ENCODE measurements at places on chromosomes 4 and X.

DNA sequence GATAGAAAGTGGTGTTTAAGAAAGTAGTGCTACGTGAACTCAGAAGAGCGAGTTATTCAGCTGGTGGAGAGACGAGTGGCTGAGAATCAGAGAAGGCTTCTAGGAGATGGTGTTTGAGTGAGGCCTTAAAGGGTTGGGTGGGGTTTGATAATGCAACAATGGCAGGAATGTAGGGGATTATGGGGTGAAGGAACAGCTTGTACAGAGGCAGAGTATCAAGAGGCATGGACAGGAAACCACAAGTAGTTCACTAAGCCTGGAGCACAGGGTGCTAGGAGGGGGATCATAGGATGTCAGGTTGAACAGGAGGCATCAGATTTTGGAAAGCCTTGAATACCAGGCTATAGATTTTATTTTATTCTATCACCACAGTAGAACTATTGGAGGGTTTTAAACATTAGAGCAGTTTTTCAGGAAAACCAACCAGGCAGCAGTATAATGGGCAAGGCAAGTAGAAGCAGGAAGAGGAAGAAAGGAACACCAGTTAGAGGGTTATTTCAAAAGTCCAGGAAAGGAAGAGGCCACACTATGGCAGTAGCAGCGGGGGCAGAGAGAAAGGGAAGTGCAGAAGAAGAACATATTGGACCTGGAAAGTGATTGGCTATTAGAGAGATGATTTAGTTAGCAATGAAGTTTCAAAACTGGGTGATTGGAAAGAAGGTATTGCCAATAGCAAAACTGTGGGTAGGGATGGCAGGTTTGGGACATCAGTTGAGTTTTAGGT lies 99.2 kb downstream of the DOCK11 start:
- DNase-seq: no peak

GRCh38 chr4:110704748-110705439 lies 82.0 kb upstream of the PITX2 start:
- no peak for DNase-seq

GRCh38 chrX:39782276-39782675 lies 315.5 kb downstream of the BCOR start:
- DNase-seq: no peak

DNA sequence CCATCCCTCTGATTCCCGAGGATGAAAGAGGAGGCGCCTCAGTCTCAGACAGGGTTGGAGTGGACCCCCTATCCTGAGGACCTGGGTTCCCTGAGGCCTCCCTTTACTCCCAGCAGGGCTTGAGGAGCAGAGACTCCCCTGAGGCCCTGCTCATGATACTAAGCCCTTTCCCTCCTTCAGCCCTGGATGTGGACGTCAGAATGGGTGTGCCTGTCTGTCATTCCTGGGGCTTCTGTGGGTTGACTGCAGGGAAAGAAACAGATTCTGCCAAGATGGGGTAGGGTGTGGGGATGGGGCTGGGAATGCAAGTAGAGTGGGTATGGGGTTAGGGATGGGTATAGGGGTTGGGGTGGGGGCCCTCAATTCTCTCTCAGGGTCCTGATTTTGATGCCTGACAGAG lies 21.1 kb downstream of the MAGEA10 start:
- no peak for DNase-seq

DNA sequence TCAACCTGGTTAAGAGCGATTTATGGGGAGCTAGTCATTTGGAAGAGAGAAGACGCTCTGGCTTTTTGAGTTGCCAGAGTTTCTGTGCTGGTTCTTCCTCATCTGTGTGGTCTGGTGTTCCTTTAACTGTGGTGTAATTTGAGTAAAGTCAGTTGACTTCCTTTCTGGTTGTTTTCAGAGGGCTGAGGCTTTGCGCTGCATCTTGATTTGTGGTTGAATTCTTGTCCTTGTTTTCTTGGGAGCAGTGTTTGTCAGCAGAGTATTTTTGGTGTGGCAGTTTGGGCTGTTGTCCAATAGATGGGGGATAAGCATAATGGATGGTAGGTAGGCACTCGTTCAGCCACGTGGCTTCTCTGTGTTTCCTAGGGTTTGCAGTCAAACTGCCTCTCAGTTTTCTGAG lies 2143.2 kb upstream of the TENM3 start:
- no peak for DNase-seq

DNA sequence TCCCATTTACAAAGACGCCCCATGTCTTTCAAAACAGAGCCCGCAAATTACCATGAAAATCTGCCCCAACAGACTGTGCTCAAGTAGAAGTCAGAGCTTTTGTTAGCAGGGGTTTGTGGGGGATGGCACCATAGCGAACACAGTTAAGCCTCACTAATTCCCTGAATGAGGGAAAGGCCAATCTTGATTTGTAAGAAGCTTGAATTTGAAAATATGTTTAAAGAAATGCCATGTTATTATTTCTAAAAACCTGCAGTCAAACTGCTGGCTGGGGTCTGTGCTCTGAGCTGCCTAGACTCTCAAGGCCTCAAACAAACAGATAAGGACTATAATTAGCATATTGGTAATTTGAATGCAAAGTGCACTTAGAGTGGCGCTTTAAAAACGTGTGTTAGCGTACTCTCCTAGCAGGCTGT lies 9.4 kb upstream of the PAK3 start:
- DNase-seq: no peak

- DNase-seq: no peak
These were observed 49.9 kb downstream of the FAM114A1 start for GRCh38 chr4:38917481-38918025.

- DNase-seq: no peak
These were observed 79.8 kb downstream of the NYX start for GRCh38 chrX:41526925-41527324.

DNA sequence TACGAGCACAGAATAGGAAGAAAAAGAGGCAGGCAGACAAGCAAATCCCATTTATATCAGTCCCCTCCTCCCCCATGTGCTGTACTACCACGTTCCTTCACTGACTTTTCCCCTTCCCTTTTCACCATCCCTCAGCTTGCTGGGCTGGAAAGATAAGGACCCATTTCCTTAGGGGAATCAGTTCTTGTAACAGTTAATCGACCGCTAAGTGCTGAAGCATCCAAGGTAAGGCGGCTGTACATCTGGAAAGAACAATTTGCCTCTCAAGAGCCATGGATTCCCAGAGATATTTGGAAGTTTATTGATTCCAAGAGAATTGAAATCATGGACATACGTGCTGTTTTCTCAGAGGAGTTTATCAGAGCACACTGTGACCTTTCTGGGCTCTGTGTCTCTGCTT lies 1688.0 kb downstream of the STIM2 start:
- no peak for DNase-seq

DNA sequence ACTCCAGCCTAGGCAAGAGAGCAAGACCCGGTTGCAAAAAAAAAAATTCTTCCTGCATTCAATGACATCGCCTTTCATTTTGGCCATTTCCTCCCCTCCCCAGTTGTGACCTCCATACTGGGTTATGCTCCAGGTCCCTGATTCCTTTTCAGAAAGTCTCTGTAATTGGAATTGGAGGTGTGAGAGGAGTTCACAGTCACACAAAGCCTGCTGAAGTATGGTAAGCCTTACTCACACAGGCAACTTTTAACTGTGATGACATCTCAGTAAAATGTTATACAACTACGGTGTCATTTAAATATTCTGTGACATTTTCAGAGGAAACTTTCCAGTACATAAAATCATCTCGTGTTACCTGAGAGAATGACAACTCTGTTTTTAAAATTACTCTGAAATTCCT lies 73.6 kb downstream of the CEP44 start:
- no peak for DNase-seq

DNA sequence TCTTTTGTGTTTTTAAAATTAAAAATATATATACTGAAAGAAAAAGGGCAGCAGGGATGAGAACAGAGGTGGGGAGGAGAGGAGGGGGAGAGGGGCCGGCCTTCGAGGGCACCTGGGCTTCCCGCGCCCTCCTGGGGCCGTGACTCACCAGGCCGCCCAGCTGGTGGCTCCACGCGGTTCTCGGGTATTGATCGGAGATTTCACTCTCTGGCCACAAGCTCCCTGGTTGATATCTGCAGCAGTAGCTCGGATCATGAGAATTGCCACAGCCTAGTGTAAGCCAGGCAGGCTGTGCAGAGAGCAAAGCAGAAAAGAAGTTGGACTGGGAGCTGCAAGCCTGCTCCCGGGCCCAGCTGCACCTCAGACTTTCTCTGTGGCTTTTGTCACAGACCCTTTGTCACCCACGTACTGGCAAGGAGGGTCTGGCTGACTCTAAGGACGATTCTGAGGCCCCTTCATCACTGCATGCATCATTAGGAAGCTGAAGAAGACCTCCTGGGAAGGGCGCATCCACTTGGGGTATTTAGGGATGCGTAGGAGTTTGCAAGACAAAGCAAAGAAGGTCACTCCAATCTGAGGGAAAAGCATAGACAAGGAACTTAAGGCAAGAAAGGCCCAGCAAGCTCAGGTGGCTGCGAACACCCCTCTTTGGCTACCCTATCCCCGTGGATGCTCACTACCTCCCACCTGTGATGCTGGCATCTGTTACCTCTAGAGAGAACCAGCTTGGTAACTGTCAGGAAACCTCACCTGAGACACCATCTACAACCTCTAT lies 71.7 kb downstream of the CPZ start:
- DNase-seq: no peak

- DNase-seq: no peak
These were observed 208.4 kb downstream of the NDST4 start for GRCh38 chr4:114905017-114905416.

DNA sequence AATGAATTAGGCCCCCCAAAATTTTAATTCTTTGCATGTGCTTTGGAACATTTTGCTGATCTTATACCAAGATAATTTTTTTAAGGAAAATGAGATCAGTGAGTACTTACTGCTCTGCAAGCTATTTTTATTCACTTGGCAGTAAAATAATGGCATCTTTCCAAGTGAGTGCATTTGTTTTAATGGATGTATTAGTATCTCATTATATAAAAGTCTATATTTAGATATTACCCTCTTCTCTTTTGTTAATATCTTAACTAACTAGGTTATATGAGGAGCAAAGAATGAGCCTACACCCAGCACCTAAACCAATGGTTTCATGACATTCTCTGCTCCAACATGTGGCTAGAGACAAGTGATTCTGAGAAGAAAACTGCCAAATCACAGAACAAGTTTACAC lies 21.1 kb upstream of the ARAF start:
- DNase-seq: no peak

DNA sequence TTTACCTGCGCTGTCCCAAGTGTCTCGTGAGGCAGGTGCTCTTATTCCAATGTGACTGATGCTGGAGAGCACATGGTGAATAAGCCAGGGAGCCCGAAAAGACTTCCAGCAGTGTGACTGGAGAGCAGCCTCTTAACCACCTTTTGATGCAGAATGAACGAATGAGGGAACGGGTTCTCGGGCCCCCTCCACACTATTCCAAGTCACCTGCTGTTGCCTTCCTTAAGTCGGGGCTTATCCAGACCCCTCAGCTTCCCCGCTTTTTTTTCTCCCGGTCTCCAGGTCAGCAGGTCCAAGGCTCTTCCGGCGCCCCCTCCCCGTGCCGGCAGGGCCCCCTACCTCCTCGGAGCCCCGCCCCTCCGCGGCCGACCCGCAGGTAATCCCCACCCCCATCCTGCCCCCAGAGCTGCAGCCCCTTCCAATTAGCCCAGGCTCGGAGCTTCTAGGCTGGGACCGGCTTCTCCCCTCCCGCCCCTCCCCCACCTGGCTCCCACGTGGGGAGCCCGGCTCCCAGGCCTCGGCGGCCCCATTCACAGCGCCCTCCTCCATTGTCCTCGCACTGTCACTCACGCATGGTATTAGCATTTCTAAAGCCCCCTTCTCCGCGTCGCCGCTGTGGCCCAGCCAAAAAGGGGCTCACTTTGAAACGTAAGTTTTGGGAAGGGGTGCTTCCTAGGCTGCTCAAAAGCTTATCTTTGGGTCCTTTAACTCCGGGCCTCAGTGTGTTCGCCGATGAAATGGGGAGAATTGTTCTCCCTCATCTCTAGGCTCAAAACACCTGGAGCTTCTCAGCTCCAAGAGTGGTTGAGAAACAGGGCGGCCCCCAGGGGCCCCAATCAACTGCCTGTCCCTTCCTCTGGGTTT lies 56.2 kb upstream of the PJA1 start:
- DNase-seq: no peak

GRCh38 chr4:17814140-17814539 lies 3.4 kb downstream of the NCAPG start:
- DNase-seq: no peak
